ENCODE measurements at places on chromosomes 3 and 15. TPM values are rescaled to one million over a fixed set of nuclear protein-coding genes. Genes with fewer than 3 reads are reported as not detected.

DNA sequence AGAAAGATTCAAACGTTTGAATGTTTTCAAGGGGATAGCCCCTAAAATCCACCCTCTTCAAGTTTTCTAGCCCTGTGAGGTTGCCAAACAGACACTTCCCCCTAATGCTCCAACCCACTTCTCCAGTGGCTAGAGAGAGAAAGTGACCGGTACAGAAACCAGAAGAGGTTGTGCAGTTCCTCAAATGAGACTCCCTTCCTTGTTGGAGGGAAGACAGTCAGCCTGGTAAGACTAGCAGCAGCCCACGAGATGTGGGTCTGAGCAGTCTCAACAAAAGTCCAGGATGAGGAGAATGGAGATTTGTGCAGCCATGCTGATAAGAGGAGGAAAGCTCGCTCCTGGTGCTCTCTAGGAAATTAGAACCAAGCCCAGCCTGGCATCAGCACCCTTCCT, 222.8 kb upstream of the TPRG1 start:
- no peak for DNase-seq
- H3K36me3 ChIP-seq = no peaks in the 10 kb centered on the region
- H3K27ac ChIP-seq = peak overlapping the region; percentile 94
- no peaks in the 10 kb centered on the region for H3K27me3 ChIP-seq

- DNase-seq = no peak
- peaks cover 16% of the 10 kb centered on the region for H3K36me3 ChIP-seq
- peak overlapping the region; percentile 98 for H3K4me3 ChIP-seq
- H3K27me3 ChIP-seq = no peaks in the 10 kb centered on the region
Observed at GRCh38 chr3:49164983-49165720, 979 bp downstream of the CCDC71 start.

DNA sequence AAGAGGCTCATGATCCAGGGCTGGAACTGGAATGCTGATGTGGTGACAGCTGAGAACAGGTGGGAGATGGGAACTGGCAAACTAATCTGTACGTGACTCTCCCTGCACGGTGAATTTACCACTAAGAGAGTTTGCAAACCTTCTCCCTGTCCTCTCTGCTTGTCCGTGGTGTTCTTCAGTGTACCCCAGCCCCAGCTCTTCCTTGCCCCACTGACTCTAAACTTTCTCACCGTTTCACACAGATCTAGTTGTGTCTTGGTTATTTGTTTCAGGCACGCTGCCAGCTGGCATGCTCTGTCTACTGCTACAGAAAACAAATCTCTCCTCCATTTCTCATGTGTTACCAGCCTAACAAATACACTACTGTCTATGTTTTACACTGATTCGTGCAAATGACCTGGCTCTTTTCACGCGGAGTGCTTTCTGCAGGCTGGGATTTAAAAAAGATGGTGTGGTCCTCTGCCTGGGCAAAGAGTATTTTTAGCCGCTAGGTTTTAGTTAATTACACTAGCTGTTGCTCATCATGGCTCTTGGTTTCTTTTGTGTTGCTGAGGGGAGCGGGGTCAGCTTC, 192.7 kb upstream of the LRIG1 start:
- peaks cover 18% of the 10 kb centered on the region for H3K4me1 ChIP-seq
- H3K36me3 ChIP-seq = no peaks in the 10 kb centered on the region
- H3K27ac ChIP-seq = peak overlapping the region; percentile 83

GRCh38 chr15:40543631-40544294, 21.1 kb downstream of the CCDC32 start:
- no peak overlapping the region for H3K4me3 ChIP-seq
- no peak for DNase-seq
- no peaks in the 10 kb centered on the region for H3K36me3 ChIP-seq
- peaks cover 16% of the 10 kb centered on the region for H3K4me1 ChIP-seq
- H3K27ac ChIP-seq = no peak overlapping the region

- H3K27me3 ChIP-seq = no peaks in the 10 kb centered on the region
- no peak overlapping the region for H3K4me3 ChIP-seq
- no peaks in the 10 kb centered on the region for H3K36me3 ChIP-seq
- H3K4me1 ChIP-seq = peaks cover 7% of the 10 kb centered on the region
- H3K27ac ChIP-seq = no peak overlapping the region
- no peak for DNase-seq
Observed at GRCh38 chr3:25558121-25558520, 106.6 kb downstream of the TOP2B start.

GRCh38 chr15:78049691-78050440, 27.6 kb downstream of the TBC1D2B start:
- DNase-seq = no peak
- H3K4me1 ChIP-seq = peaks cover 29% of the 10 kb centered on the region
- H3K36me3 ChIP-seq = peaks cover 16% of the 10 kb centered on the region
- no peak overlapping the region for H3K4me3 ChIP-seq
- H3K27me3 ChIP-seq = no peaks in the 10 kb centered on the region
- no peak overlapping the region for H3K27ac ChIP-seq

DNA sequence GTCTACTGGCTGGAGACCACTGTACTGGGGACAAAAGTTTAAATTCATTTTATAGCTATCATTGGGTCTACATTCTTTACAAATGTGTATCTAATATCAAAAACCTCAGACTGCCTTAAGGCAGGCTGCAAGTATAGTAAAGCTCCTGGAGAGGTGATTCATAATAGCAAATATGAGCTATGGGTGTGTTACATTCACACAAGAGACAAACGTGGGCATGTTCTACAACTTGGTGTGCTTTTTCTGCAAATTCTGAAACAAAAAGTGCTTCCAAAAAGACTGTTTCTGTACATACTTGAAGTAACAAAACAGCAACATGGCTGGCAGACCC, 1101.4 kb downstream of the ROBO1 start:
- no peaks in the 10 kb centered on the region for H3K4me1 ChIP-seq
- H3K36me3 ChIP-seq = peaks cover 11% of the 10 kb centered on the region
- H3K27me3 ChIP-seq = no peaks in the 10 kb centered on the region
- H3K4me3 ChIP-seq = no peak overlapping the region
- H3K27ac ChIP-seq = no peak overlapping the region
- DNase-seq = no peak

- H3K4me1 ChIP-seq = peaks cover 15% of the 10 kb centered on the region
- no peak overlapping the region for H3K4me3 ChIP-seq
- H3K27me3 ChIP-seq = no peaks in the 10 kb centered on the region
- no peaks in the 10 kb centered on the region for H3K36me3 ChIP-seq
- no peak for DNase-seq
Observed at GRCh38 chr3:46907960-46908293, 30.4 kb downstream of the PTH1R start.

DAPK2 gene
- total RNA-seq = 65.6 TPM

RASGRP1 gene
- total RNA-seq = 0.23 TPM

RPL14 gene
- total RNA-seq = 1,002 TPM

IL5RA gene
- not detected for total RNA-seq

GOLGA6D gene
- total RNA-seq = not detected

KLHL40 gene
- 923 TPM for total RNA-seq

FSIP1 gene
- total RNA-seq = 0.68 TPM

GOLGA8S gene
- total RNA-seq = 0.32 TPM

Measured in psoas muscle (tissue), 8 donors.